ENCODE measurements at places on chromosomes 12 and 14.

- DNase-seq, result no peak
Observed at GRCh38 chr12:22682663-22683062, 57.7 kb downstream of the ETNK1 start.

DNA sequence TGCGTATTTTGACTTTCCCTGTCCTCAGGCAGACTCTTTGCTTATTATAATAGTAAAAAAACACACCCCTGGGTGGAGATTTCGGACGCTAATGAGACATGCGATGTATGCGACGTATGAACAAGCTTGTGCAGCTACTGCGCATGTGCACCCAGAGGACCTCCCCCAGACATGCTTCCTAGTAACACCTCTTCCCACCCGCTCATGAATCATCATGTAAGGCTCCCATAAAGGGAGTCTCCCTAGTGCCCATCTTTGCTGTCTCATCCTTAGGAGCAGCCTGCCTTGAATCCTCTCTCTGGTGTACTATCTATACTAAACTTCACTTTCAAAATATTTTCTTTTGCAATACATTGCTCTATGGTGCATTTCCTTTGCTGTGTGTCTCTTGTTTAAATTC, 210.1 kb downstream of the TMEM132D start:
- no peak for DNase-seq

DNA sequence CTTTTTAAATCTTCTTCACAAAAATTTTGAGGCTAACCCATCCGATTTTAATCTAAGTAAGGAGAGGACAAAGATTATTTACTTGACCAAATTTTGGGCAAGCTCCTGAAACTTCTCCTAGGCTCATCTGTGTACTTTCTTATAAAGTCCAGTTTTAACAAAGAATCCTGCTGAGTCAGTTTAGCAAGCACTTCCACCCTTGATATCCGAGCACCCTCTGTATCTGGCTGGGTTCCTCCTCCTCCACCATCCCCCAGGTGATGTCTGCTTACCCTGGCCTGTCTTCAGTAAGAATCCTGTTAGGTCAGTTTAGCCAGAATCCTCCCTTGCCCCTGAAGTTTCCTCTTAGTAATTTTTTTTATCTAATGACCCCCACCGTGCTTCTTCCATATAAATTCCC, 140.5 kb downstream of the PHLDA1 start:
- DNase-seq, result no peak

DNA sequence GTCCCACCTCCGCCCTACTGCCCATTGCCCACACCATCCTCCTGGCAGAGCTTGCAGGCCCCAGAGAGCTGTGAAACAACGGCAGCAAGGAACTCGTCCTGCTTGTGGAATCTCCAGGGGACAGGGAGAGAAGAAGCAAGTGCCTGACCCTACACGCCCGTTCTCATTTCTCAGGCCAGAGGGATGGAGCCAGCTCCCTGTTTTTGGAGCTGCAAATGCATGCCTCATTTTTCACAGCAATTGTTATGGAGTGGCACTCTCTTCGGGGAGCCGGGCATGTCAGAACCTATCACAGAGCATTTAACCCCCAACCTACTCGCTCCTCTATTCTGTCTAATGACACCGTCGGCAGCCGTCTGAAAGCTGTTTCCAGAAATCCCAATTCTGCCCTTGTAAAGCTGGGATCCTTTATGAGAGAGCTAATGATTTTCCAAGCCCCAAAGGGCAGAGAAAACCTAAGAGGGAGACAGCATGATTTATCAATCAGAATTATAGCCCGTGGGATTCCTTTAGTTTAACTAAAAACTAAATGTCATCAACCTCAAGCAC, 222.3 kb upstream of the NOS1 start:
- no peak for DNase-seq

GRCh38 chr12:45898094-45898493, 92.3 kb downstream of the SCAF11 start:
- no peak for DNase-seq

- DNase-seq, result no peak
Observed at GRCh38 chr12:110338754-110339153, 57.7 kb downstream of the ATP2A2 start.

DNA sequence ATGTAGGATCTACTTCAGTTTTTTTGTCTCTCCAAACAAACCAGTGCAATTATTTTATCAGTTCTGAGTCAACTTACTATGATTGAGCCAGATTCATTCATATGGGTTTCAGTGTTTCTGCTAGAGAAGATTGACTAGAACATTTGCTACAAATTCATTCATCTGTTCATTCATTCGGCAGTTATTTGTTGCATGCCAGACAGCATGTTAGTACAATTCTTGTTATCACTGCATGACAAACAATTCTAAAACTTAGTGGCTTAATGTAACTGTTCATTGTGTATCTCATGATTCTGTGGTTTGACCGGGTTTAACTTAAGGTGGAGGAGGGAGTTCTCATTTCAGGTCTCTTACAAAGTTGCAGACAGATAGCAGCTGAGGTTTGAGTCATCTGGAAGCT, 52.3 kb downstream of the POLR3B start:
- DNase-seq, result no peak

DNA sequence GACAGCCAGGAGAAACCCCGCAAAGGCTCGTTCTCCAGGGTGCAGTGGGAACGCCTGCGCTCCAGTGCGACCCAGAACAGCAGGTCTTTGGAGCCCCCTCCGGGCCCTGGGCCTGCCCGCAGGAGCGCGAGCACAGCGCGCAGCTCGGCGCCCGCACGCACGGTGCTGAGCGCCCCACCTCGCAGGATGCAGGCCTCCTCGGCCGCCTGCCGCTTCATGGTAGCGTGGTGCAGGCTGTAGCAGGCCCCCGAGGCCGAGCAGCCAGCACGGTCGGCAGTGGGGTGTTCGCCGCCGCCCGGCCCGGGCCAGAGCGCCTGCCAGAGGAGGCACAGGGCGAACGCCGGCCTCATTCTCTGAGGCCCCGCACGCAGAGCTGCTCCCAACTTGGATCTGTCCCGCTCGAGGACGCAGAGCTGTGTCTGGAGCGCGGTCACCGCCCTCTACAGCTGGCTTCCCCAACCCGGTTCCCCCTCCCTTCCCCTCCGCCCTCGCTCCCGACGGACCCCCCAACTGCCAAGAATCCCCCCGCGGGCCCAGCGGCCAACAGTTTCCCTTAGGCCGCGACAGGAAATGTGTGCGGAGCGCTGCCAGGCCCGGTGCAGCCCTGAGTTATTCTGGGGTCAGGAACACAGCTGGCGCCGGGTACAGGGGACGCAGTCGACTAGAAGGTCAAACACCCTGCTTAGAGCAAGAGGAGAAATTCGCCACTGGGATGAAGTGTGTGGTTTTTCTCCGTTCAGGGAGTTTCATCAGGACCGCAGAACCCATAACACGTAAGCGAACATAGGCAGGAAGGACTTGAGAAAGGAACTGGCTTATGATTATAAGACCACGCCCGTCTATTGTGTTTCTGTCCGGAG, at the start of gene CLEC14A:
Gene CLEC14A (minus strand): TSS at position 421 of the 860 bp plus-strand sequence. CDS start 71 bp downstream, at position 350.
- DNase-seq, result no peak

GRCh38 chr12:107378609-107379008, 285.3 kb upstream of the CRY1 start:
- DNase-seq, result no peak

DNA sequence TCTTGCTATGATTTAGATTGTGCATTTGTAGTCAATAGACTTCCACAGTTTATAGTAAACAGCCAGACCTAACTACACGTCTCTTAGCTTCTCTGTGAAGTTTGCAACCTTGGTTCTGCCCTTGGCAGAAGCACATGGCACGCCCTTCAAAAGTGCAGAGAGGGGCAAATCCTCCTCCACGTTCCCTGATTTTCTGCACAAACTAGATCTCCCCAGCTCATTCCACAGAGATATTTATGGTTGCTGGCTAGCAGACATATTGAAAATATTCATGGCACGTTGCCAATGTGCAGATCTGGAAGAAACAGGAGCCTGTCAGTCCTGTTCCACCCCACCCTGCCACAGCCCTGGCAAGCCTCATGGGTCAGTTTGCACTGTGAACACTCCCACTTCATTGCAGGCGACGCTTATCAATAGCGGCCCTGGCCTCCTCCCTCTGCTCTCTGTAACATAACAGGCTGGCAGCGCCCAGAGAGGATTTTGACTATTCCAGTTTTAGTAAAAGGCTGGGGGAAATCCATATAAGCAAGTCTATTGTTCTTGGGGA, 6.5 kb upstream of the LGALS3 start:
- peak; percentile 60 for DNase-seq

DNA sequence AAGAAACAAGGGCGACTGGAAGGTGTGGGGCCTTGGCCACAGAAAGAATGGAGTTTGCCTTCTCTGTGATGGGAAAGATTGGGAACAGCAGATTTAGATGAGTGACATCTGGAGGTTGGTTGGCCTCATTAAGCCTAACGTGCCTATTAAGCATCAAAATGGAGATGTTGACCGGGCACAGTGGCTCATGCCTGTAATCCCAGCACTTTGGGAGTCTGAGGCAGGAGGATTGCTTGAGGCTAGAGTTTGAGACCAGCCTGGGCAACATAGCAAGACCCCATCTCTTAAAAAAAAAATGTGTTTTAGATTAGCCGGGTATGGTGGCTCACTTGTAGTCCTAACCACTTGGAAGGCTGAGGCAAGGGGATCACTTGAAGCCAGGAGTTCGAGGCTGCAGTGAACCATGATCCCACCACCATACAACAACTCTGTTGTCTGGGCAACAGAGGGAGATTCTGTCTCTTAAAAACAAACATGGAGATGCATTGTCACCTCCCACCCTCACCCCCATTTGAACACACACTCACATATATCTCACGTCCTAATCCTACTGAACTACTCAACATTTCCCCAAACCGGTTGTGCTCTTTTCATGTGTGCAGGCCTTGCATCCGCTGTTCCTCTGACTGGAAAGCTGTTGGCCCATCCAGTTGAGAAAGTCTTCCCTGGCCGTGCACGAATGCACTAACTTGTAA, 172.1 kb downstream of the ETV6 start:
- DNase-seq, result no peak

DNA sequence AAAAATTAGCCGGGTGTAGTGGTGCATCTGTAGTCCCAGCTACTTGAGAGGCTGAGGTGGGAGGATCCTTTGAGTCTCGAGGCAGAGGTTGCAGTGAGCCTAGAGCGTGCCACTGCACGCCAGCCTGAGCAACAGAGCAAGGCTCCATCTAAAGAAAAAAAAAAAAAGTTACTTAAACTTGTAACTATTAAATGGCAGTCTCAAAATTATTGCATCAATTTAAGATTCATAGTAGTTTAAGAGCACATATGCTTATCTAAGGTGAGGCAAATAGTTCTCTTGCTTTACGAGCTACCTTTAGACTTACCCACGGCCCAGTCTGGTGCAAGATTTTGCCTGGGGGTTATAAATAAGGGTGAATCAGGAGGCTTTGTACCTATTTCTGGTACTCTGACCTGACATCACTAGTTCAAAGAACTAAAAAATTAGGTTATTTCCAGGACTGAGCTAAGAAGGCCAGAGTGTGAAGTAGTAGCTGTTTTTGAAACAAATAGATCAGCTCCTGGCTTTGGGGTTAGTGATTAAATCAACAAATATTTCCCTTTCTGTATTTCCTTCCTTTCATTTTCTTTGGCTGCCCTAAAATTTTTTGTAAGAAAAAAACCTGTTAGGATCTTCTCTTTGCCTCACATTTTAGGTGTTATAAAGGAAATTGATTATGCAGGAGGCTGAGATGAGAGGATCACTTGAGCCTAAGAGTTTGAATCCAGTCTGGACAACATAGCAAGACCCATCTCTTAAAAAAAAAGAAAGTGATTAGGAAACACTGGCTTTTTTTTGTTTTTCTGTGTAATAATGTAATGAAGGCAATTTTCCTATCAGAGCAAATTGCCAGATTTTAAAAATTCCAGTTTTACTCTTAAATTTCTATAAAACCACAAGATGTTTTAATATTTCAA, 3.6 kb downstream of the MGAT2 start:
- DNase-seq, result no peak

DNA sequence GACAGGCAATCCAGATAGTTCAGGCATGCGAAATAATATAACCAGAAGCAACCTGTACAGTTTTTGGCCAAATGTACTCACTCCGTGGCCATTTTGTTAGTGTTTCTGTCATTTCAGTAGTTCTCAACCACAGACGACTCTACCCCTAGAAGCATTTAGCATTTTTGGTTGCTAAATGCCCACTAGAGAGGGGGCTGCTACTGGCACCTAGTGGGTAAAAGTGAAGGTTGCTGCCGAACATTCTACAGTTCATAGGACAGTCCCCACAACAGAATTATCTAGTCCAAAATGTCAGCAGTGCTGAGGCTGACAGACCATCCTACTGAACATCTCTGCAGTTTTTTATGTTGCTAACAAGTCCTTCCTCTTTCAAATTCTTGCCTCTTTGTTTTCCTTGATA, 107.4 kb downstream of the TSHR start:
- DNase-seq, result no peak

DNA sequence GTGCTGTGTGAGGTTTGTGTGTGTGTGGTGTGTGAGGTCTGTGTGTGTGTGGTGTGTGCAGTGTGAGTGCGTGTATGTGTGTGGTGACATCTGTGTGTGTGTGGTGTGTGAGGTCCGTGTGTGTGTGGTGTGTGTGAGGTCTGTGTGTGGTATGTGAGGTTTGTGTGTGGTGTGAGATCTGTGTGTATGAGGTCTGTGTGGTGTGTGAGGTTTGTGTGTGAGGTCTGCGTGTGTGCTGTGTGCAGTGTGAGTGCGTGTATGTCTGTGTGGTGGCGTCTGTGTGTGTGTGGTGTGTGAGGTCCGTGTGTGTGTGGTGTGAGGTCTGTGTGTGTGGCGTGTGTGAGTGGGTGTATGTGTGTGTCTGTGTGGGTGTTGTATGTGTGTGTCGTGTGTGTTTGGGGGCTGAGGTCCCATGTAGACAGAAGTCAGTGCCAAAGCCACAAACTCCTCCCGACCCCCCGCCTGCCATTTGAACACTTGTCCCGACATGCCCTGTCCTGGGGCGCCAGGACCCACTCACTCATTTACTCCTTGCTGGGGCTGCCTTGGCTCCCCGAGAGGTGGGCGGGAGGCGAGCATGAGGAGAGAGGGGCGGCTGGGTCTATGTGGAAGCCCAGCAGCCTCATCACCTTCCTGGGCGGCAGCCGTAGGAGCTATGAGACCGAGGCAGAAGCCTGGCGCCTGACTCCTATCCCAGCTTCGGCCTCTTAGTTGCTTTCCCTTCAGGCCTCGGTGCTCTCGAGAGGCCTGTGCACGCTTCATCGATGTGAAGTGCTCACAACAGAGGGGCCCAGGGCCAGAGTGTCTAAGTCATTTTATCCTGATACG, 20.5 kb downstream of the RILPL1 start:
- no peak for DNase-seq

- no peak for DNase-seq
Observed at GRCh38 chr14:71486279-71486678, 445.9 kb upstream of the RGS6 start.

DNA sequence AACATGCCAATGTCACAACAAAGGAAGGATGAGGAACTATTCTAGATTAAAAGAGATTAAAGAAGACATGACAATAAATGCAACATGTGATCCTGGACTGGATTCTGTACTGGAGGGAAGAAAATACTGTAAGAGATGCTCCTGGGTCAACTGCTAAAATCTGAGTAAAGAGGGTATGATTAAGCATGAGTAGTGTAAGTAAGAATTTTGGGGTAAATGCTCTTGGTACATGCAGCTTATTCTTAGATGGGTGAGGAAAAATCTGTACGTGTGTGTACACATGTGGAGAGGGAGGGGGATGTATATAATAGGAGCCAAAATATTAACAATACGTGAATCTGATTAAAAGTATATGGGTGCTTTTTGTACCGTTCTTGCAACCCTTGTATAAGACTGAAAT, 66.0 kb downstream of the CDC42BPB start:
- DNase-seq, result no peak

GRCh38 chr12:109393437-109394345, 46.0 kb downstream of the MYO1H start:
- peak; percentile 90 for DNase-seq

GRCh38 chr12:3747543-3747942, 5.4 kb downstream of the CRACR2A start:
- no peak for DNase-seq

All from adipocyte (in vitro differentiated cells).